Stimulated activated CD8-positive, alpha-beta memory T cell treated with anti-CD3 and anti-CD28 coated beads, Interleukin-4, amount 100 ng/mL, for 48 hours (primary cell): ENCODE measurements at places on chromosomes 3 and 15.
A peak's percentile ranks its signal among the peaks of the same experiment; 100 is the strongest.

GRCh38 chr3:159922861-159923312, 65.7 kb upstream of the IL12A start:
- DNase-seq: no peak

GRCh38 chr3:69579306-69580041, 159.8 kb upstream of the MITF start:
- DNase-seq: no peak

DNA sequence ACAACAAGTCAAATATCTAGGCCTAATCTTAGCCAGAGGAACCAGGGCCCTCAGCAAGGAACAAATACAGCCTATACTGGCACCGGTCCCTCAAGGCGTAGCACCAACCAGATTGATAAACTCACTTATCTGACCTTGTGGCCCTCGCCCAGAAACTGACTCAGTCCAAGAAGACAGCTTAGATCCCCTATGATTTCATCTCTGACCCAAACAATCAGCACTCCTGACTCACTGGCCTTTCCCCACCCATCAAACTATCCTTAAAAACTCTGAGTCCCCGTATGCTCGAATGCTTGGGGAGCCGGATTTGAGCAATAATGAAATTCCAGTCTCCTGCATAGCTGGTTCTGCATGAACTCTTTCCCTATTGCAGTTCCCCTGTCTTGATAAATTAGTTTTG, 1.6 kb upstream of the SORD start:
- no peak for DNase-seq

DNA sequence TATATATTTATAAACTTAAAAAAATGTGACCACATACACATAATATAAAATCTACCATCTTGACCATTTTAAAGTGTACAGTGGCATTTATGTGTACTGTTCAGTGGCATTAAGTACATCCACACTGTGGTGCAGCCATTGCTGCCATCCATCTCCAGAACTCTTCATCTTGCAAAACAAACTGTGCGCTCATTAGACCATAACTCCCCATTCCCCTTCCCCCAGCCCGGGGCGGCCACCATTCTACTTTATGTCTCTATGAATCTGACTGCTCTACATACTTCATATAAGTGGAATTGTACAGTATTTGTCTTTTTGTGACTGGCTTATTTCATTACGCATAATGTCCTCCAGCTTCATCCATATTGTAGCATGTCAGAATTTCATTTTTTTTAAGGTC, 47.8 kb downstream of the CTXND1 start:
- no peak for DNase-seq

DNA sequence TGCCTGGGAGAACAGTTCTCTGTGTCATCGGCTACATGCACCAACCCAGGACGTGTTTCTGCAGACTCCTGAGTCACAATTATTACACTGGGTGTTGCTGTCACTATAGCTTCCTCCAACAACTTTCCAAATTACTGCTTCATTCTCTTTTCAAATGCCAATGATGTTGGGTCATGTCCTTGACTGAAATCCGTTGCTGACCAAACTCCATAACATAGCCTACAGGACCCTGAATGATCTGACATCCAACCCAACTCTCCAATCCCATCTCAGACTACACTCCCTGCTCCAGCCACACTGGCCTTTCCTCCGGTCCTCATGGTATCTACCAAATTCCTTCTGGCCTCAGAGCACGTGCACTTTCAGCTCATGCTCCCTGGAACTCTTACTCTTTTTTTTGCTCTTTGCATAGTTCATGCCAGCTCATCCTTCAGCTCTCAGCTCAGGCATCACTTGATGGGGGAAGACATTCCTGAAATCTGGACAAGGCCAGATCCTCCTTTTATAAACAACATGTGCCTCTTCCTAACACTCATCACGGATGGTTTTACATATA, 108.8 kb upstream of the PTPRG start:
- DNase-seq: no peak

GRCh38 chr15:88894819-88895767, at the start of gene HAPLN3:
TSS of gene HAPLN3 (minus strand) at chr15:88895544. CDS start at chr15:88887298, 8,246 bp downstream.
- peak; percentile 80 for DNase-seq

DNA sequence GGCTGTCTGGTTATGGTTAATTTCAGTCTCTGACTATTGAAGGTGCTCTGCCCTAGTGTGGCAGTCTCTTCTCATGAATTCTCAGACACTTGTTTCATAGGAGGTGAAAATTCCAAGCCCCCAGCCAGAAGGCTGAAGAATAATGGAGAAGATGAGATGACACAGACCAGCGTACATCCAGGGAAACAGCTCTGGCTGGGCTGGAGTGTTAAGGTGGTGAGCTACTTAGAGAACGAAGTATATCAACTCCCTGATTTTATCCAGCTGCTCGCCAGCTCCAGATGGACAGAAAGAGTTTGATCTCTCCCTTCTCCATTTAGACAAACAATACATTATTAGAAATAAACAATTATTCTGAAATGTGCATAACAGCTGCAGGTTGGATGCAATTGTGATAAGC, 494.5 kb upstream of the RGMA start:
- DNase-seq: no peak
